ENCODE measurements at places on chromosomes 4 and X. TPM values are rescaled to one million over a fixed set of nuclear protein-coding genes. Genes with fewer than 3 reads are reported as not detected.

GRCh38 chr4:93414041-93414550, 414.5 kb upstream of the ATOH1 start:
- no peak for DNase-seq

DNA sequence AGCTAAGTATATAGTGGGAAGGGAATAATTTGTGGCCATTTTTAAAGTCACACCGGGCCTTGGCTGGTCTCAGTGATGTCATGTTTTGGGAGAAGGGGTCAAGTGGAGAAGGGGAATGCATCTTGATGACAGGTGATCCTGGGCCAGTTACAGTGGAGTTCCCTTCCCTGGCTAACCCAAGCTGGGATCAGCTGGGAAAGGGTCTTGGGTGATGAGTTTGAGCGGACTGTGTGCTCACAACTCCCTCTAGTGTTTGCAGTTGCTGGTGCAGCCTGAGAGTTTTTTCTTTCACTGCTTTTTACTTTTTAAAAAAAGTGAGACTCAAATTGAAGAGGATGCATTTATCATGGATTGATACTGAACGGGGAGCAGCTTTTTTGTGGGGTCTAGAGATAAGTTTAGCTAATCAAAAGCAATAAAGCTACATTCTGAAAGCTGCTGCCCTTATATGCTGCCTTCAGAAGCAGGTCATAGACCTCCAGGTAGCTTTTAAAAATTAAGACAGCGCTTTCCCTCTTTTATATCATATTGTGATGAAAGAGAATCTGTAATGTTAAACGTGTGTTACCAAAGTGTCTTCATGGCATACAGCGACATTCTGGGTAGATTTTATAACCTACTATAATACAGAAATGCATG, 164.7 kb downstream of the DCLK2 start:
- no peak for DNase-seq

- DNase-seq = no peak
Measured at GRCh38 chr4:93327346-93327745, 501.2 kb upstream of the ATOH1 start.

- DNase-seq = no peak
Measured at GRCh38 chrX:125926295-125926694, 239.8 kb downstream of the DCAF12L2 start.

Gene FHDC1
- 0.03 TPM for total RNA-seq

Gene SEPSECS
- total RNA-seq = 2.8 TPM

- DNase-seq = no peak
Measured at GRCh38 chrX:9573282-9574106, 108.6 kb downstream of the TBL1X start.

Gene CHM
- total RNA-seq = 21.1 TPM

DNA sequence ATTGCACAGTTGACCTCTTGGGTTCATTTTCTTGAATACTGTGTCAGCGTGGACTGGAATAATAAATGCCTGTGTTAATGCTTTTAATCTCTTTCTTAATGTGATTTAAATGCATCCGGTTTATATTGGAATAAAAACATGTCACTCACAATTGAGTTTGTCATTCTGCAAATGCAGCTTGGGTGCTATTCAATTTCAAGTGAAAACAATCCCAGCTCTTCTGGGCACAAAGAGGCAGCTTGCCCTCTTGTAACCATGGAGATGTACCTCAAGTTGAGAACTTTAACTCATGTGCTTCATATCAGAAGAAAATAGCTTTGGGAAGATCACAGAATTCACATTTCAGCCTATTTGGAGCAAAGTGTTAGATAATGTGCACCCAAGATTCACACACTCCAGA, 355.7 kb upstream of the GNPDA2 start:
- DNase-seq = no peak

DNA sequence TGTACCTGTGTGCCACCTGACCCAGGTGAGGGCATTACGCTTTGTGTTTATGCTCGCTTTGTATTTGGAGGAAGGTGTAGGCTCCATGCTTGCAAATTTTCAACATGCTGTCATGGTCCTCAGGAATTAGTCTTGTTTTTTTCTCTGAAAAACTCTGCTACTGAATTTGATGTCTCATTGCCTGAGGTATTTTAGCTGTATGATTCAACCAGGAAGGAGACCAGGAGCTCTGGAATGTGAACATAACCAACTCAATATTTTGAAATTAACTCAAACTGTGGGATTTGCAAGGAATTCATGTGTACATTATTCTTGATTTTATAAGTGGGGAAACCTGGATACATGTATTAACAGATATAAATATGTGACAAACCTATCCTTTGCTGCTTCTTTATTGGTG, 134.1 kb downstream of the SLC4A4 start:
- no peak for DNase-seq

Gene AFF2
- total RNA-seq = 0.13 TPM

Gene NLRP2B
- not detected for total RNA-seq

Gene DHRSX
- 23.9 TPM for total RNA-seq

DNA sequence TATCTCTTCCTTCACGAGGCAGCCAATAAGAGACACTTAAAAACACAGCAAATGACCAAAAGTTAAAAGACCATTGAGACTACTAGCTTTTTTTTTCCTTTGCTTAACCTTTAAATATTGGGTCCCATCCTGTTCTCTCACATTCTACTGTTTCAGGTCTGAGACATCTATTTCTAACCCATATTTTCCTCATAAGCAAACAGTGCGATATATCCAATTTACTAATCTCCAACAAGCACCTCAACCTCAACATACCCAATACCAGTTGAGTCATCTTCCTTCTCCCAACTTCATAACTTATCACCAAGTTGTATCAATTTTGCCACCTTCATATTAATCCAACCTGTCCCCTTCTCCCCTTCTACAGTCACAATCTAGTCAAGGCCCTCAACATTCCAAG, 7.0 kb downstream of the AWAT1 start:
- DNase-seq = no peak

DNA sequence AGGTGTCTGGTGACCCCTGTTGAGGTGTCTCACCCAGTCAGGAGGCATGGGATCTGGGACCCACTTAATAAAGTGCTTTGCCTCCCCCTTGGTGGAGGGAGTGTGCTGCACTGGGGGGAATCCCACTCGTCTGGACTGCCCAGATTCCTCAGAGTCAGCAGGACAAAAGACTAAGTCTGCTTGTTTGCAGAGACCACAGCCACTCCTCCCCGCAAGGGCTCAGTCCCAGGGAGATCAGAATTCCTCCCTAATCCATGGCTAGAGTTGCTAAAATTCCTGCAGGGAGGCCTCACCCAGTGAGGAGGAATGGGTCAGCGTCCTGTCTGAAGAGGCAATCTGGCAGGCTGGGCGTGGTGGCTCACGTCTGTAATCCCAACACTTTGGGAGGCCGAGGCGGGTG, 442.2 kb downstream of the PABPC4L start:
- DNase-seq = no peak

DNA sequence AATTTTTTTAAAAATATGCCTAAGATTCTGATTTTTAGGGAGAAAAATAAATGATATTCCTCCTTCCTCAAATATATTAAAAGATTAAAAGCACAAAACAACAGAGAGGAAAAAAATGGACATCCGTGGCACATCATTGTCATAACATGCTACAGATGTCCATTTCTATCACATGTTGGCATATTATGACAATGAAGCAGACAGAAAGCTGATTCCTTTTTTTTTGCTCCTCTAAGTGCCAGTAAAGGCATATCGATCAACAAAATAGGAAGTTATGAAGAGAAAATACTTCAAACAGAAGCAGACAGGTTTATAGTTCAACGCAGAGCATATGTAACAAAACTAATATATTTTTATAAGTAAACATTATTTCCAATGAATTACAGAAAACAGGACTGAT, 11.2 kb downstream of the KLHL8 start:
- no peak for DNase-seq

Gene CPZ
- 130 TPM for total RNA-seq

Gene APBB2
- total RNA-seq = 13.1 TPM

GRCh38 chr4:48651914-48652313, 128.2 kb downstream of the FRYL start:
- DNase-seq = no peak

DNA sequence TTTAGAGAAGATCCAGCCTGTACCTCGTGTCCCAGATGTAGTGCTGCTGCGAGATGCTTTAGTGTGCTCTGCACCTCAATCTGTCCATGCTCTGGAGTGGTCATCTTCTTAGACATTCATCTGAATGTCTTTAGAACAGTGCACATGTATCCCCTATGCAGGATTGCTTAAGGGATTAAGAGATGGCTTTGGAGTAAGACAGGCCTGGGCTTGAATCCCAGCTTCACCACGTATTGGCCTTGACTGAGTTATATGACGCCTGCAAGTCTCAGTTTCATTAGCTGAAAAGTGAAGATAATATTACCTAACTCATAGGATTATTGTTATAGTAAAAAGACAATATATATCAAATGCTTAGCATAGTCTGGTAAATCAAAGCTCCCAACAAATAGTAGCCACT, 98.3 kb downstream of the NFKB1 start:
- DNase-seq = no peak

DNA sequence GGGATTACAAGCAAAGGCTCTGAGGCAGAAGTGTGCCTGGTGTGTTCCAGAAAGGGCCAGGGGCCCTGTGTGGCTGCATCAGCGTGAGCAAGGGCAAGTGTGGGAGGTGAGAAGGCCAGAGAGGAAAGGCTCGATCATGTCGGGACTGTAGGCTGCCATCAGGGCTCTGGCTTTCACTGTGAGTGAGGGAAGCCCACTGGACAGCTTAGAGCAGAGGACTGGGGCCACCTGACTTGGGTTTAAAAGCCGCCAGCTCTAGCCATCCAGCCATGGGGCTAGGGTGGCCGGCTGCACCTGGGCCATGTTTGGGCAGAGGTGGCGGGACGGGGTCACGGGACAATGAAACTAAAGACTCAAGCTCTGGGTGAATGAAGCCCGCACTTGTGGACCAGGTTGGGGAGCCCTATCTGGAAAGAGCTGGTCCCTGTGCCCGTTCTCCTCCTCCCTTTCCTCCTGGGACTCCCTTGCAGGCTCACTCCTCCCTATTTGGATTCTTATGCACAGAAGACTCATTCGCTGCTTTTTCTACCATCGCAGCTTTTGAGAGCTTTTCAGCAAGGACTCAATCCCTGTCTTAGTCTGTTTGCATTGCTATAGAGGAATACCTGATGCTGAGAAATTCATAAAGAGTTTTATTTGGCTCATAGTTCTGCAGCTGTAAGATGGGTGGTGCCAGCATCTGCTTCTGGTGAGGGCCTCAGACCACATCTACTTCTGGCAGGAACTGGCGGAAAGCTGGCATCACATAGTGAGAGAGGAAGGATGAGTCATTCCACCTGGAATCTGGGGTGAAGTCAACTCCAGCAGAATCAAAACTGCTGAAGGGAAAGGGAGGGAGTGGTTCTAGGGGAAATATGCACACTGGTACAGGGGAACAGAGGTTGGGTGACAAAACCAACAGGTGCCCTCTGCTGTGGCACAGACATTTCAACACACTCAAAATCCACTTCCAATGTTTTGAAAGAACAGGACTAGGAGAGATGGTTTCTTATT, 15.3 kb downstream of the CTAG1B start:
- peak; percentile 36 for DNase-seq

Gene ADH4
- total RNA-seq = not detected

Gene CFI
- 6.1 TPM for total RNA-seq

Gene PAGE2B
- total RNA-seq = not detected

- DNase-seq = no peak
Measured at GRCh38 chr4:73193155-73193554, 65.4 kb downstream of the ANKRD17 start.

Gene UCHL1
- 37.7 TPM for total RNA-seq

DNA sequence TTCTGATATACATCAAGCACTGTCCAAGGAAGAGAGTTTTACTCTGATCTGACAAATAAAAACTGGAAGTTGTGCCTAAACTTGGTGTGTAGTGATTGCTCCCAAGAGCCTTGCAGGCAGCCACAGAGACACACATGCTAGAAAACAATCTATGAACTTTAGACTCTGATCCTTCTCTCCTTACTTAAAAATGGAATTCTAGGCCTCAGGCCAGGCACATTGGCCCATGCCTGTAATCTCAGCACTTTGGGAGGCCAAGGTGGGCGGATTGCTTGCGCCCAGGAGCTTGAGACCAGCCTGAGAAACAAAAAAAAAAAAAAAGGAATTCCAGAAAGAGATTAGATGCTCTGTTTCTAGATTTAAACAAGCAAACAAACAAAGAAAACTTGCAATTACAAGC, 45.6 kb upstream of the S100G start:
- DNase-seq = no peak

- no peak for DNase-seq
Measured at GRCh38 chrX:16125520-16126149, 2.3 kb downstream of the GRPR start.

GRCh38 chr4:36944232-36944631, 300.3 kb upstream of the NWD2 start:
- no peak for DNase-seq

Gene STPG2
- not detected for total RNA-seq

Gene CSAG3
- total RNA-seq = not detected

DNA sequence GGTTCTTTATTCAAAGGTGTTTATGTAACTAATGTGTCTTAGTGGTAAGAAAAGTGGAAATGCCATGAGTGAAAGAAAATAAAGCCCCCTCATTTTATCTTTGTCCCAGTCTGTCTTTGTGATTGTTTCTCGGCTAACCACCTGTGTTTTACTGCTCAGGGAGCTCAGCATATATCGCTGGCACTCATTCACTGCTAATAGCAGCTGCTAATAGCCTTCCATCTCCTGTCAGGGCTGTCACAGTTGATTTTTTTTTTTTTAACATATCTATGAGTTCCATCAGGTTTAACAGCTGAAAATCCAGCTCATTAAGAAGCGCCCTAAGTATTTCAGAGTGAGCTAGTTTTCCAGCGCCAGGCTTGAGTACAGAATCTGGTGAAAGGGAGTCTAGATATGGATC, 205.6 kb downstream of the RBMX2 start:
- DNase-seq = no peak

- no peak for DNase-seq
Measured at GRCh38 chrX:357693-358471, 28.8 kb downstream of the PPP2R3B start.

DNA sequence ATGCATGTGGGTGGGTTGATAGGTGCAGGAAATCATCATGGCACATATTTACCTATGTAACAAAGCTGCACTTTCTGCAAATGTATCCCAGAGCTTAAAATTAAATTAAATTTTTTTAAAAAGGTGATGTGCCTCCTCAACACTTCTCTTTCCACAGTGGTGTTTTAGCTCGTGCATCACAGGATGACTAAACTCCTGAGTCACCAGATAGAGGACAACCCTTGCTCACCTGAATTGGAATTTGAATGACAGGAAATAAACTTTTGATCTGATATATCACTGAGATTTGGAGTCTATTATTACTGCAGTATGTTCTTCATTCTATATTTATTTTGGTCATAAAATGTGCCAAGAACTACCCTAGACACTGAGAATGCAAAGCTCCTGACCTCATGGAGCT, 185.3 kb downstream of the MAPK10 start:
- DNase-seq = no peak
